ENCODE measurements at places on chromosomes 7 and 10.

- no peak for DNase-seq
Measured at GRCh38 chr7:71829515-71829914, 582.6 kb downstream of the CALN1 start.

DNA sequence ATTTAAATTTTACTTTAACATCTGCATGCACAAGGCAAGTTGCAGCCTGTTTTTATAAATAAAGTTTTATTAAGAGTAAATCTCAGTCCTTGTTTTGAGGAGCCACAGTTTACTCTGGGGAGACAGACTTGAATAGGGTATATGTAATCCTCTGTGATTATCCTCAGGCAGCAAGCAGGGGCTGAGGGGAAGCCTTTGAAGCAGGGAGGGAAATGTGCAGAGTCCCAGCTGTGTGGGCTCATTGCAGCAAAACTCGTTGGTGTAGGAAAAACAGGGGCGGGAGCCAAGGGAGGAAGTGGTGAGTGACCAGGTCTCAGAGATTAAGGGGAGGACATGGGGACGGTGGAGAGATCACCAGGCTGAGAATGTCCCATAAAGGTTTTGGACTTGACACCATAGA lies 34.3 kb upstream of the SMC3 start:
- no peak for DNase-seq

GRCh38 chr7:132773527-132773956 lies 197.3 kb upstream of the PLXNA4 start:
- no peak for DNase-seq

GRCh38 chr7:16465469-16466361 lies at the start of gene SOSTDC1:
TSS of gene SOSTDC1 (minus strand) at chr7:16465738. CDS start at chr7:16465668, 70 bp downstream.
- DNase-seq, result no peak

- DNase-seq, result no peak
Measured at GRCh38 chr7:158021836-158022235, 565.8 kb downstream of the PTPRN2 start.

- DNase-seq, result no peak
Measured at GRCh38 chr7:33494474-33494873, 365.1 kb downstream of the BBS9 start.

DNA sequence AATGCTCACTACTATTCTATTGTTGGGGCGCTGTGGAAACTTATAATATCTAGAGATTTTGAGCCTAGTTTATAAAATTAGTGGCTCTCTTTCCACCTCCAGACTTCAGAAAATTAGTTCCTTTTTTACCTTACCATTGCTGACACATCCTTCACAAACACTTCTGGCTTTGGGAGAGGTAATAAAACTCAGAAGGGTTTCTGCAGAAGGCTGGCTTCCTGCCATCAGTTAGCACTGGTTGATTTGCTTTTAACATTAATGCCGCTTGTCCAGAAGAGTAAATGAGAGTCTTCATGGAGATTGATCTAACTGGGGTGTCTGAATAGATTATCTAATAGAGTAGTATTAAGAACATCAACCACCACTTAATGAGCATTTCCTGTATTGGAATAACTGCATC lies 20.3 kb downstream of the ACSM6 start:
- no peak for DNase-seq

DNA sequence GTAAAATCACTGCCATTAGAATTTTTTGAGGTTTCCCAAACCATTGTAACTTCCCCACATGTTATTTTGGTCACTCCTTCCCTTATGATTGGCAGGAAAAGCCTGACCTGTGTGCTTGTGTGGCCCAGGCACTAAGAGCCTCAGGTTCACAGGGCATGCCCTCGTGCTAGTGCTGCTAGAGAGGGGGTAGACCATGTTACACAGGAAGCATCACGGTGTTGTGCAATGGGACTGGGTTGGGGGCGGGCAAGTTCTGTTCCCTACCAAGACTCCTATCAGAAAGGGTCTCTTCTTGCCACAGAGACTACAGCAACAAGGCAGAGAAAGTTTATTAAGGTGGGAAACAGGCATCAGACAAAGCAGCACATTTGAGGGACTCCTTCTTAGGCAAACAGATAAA lies 32.2 kb downstream of the LSM5 start:
- no peak for DNase-seq

DNA sequence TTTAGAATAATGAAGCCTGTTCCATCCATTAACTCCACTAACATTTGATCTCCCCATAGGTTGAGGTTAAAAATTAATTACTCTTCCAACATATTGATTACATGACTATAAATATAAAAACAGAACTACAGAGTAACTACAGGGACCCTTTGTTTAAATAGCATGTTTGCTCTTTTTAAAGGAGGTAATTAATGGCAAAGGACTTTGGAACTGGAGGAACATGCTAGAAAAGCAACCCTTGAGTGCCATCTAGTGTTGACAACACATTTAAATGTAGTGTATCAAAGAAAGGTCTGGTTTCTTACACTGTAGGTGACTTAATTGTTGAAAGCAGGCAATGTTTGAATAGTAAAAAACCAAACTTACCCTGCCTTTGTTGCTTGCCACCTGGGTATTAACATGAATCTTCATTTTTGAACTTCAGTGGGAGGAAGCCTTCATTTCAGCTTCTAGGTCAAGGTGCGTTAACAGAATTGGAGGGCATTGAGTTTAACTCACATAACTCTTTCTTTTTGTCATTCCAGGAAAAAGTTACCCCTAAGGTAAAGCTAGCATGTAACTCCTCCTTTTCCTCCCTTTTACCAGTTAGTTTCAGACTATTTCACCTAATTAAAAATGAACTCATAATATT lies 52.6 kb upstream of the CAPZA2 start:
- no peak for DNase-seq

DNA sequence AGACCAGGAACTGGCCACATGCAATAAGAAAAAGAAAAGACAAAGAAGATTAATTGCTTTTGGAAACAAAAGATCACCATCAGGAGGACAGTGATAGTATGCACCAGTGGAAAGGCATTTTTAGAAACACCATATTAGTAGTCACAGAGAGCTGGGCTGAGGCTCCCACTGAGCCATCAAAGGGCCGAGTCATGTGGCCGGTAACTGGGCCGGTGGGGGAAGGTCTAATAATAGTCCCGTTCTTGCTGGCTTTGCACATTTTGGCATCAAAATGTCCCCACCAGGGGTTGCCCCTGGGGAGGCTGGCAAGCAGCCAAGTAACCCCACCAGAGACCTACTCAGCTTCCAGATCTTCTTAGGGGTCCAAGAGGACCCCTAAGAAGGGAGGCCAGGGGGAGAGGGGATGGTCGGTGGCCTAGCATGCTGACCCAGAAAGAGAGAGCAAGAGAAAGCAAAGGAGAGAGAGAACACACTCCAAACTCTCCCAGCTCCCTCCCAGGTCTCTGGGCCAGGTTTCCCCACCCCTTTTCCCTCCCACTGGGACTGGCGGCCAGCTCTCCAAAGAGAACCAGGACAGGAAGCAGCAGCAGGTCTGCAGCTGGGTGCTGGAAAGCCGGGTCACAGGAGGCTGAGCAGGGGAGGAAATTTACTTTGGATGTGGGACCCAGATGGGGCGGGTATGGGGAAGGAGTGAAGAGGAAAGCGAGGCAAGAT lies 70.2 kb upstream of the FGFR2 start:
- no peak for DNase-seq

DNA sequence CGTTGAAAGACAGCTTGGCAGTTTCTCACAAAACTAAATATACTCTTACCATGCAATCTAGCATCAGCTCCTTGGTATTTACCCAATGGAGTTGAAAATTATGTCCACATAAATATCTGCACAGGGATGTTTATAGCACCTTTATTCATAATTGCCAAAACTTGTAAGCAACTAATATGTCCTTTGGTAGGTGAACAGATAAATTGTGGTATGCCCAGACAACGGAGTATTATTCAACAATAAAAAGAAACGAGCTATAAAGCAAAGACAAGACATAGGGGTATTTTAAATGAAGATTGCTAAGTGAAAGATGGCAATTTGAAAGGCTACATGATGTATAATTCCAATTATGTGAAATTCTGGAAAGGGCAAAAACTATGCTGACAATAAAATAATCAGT lies 162.5 kb upstream of the PTN start:
- DNase-seq, result no peak

GRCh38 chr7:151018421-151019129 lies 5.7 kb downstream of the ATG9B start:
- peak; percentile 58 for DNase-seq

DNA sequence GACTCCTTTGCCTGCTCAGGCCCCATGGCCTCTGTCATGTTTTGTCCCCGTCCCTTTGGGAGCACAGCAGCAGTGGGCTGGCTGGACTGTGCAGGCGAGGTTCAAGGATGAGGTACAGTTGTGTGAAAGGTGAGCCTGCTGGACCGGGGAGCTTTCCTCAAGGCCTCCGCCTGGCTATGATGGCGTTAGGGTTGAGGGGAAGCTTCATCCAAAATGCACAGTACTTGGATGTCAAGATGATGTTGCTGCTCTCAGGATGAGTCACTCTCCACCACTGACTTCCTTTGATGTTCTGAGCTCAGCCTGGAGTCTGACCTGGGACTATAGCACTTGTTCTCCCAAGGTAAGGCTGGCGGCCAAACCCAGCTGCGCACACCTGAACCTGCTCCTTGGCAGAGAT lies 152.7 kb upstream of the SHH start:
- peak; percentile 28 for DNase-seq

- DNase-seq, result no peak
Measured at GRCh38 chr10:75809003-75809402, 377.6 kb downstream of the LRMDA start.

- DNase-seq, result no peak
Measured at GRCh38 chr10:2944788-2945187, 122.6 kb upstream of the PFKP start.

DNA sequence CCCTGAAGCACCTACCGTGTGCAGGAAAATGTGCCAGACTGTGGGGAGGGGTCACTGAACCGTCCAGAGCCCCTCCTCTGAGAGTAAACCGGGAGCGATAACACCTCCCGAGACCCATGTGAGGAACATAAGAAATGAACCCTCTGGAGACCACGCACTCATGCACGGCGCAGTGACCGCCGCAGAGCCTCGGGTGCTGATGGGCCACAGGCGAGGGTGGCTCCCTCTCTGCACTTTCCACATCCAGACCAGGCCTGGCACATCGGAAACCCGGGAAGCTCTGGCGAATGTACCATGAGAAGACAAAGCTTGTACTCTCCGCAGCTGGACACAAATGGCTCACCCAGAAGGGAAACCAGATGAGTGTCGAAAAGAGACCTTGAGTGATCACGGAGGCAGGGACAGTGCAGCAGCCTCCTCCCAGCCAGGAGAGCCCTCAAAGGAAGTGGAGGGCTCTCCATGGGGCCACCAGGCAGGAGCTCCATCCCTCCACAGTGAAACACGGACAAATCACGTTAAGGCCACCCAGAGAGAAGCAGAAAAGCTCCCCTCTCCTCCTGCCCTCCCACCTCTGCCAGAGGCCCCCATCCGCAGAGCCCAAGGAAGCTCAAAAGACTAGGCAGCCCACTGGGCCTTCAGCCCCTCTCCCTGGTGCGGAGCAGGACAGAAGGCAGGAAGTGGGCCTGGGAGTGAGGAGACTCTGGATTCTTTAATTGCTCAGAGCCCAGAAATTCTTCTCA lies 178.1 kb upstream of the PPP2R2D start:
- DNase-seq, result no peak

GRCh38 chr10:128630787-128631252 lies 504.6 kb upstream of the MKI67 start:
- DNase-seq, result no peak

DNA sequence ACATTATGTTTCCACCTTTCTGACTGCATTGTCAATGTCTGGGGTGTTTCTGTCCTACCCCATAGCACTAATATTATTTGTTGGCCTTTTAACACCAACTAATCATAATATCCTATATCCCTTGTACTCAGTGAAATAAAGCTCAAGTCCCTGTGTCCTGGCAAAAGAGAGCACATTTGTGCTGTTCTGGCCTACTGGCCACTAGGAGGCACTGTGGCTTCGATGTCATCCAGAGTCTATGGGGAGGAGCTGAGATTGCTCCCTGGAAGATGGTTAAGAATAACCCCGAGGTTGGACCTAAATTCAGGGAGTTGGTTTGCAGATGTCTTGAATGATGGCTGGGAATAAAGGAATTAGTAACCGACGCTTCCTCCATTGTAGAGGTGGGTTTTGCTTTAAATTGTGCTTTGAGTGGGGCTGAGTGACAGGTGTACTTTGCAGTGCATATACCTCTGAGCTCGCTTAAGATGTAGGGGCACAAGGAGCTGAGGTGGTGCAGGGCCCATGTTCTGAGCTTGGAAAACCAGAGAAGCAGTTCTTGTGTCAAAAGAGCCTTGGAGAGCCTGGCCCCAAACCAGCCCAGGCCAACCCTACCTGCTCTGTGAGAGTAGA lies 191.2 kb upstream of the PRSS1 start:
- DNase-seq, result peak; percentile 63

DNA sequence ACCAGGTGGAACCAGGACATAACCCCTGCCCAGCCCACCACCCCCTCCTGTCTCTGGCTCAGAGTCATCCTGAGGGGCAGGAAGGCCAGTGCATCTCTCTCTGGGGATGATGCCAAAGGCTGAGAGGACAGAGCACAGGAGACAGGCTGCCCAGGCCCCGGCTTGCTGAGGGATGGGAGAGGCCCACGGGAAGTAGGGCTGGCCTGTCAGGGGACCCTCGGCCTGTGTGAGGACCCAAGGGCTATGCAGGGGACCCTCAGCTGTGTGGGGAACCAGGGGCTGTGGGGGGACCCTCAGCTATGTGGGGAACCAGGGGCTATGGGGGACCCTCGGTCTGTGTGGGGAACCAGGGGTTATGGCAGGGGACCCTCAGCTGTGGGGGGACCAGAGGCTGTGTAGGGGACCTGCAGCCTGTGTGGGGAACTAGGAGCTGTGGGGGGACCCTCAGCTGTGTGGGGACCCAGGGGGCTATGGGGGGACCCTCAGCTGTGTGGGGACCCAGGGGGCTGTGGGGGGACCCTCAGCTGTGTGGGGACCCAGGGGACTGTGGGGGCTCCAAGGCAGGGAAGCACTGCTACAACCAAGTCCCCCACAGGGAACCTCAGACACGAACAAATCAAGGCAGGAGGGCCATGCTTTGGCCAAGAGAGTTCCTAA lies 27.7 kb downstream of the EBF3 start:
- no peak for DNase-seq

- DNase-seq, result no peak
Measured at GRCh38 chr7:81791568-81792518, 22.0 kb upstream of the HGF start.

- DNase-seq, result peak; percentile 47
Measured at GRCh38 chr7:5423306-5423975, at the start of gene TNRC18. TSS of gene TNRC18 (minus strand) at chr7:5423834. CDS start at chr7:5421246, 2,588 bp downstream.

- DNase-seq, result no peak
Measured at GRCh38 chr7:101225650-101226049, 7.7 kb downstream of the ZNHIT1 start.

DNA sequence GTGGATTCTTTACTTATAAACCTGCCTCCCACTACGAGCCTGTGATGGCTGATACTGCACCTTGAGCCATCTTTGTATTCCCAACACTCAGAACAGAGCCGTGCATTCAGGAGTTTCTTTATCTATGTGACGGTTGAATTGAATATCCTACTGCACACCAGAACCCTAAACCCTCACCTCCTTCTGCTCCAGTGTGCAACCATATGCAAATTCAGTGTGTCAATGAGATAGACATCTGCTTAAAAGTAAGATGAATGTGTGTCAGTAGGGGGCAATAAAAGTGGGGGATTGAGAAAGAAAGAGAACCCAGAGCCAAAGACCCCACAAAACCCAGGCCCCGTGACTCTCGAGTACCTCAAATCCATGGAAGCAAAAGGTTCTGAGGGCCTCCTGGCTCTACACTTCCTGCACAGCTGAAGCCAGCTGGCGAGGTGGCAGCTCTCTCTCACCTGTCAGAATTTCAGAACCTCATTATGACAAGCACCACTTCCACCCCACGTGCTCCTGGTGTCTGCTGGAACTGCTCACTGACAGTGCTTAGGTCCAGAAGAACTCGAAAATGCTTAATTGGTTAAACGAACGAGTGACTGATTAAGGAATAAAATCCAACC lies 143.3 kb upstream of the GPR26 start:
- DNase-seq, result no peak
